GM20000 (cell line): ENCODE measurements at places on chromosomes 3 and 15.

DNA sequence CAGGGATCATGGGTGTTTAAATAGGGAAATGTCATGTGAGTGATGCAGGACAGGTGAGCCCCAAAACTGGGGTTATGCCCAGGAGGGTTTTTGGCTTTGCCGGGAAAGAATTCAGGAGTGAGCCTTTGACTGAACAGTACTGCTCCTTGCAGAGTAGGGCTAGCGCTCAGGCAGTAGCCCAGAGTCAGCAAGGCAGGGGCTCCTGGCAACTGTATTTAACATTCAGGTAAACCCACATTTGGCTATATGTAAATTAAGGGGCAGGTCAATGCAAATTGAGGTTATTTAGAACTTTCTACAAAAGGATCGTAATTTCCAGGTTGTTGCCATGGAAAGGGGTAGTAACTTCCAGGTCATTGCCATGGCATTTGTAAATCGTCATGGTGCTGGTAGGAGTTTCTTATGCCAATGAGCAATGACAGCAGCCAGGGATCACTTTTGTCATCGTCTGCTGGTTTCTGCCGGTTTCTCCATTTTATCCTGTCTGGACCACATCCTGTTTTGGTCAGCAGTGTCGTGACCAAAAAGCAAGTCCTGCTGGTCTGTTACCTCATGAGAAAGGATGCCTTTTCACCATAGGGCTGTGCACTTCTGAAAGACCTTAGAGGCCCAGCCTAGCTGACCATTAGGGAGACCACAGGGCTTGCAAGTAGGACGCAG is 24.3 kb downstream of the MTHFS start:
- DNase-seq, result no peak

DNA sequence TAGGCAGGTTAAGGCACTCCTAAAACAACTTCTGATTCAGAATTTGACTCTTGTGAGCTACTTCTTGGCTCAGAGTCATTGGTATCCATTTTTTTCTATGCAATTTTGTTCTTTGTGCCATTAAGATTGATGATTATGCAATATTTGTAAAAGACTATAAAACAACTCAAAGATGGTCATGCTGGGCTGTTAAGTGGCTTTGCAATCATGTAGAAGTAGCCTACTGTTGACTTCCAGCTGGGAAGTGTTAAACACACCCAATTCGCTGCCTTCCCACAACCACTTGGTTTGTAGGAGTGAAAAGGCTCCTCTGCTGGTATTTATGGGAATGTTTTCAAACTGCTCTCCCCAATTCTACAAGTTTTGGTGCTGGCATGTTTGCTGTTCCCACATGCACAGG is 74.7 kb upstream of the COL6A6 start:
- no peak for DNase-seq

GRCh38 chr3:184586851-184587250 is 25.3 kb downstream of the EPHB3 start:
- DNase-seq, result no peak

GRCh38 chr3:11157421-11157820 is 3.1 kb downstream of the HRH1 start:
- no peak for DNase-seq

GRCh38 chr3:146625186-146625775 is 20.1 kb upstream of the PLSCR5 start:
- DNase-seq, result no peak

GRCh38 chr3:50609763-50610085 is 1.9 kb downstream of the CISH start:
- no peak for DNase-seq

DNA sequence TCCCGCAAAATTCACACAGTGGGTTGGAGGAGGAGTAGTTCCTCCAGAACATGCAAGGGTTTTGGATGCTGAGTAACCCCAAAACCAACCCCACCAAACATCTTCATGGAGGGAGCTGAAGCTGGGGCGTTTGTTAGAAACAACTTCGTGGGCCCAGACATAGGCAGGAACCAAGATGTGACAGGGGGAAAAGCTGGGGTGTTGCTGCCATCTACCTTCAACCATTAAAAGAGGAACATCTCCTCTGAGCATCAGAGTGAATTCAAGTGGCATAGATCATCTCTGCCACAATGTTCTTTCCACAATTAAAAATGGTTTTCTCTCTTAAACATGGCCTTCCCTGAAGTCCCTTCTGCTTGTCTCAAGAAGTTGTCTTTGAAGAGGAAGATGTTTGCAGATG is 20.5 kb downstream of the SIDT1 start:
- DNase-seq, result peak; percentile 45

DNA sequence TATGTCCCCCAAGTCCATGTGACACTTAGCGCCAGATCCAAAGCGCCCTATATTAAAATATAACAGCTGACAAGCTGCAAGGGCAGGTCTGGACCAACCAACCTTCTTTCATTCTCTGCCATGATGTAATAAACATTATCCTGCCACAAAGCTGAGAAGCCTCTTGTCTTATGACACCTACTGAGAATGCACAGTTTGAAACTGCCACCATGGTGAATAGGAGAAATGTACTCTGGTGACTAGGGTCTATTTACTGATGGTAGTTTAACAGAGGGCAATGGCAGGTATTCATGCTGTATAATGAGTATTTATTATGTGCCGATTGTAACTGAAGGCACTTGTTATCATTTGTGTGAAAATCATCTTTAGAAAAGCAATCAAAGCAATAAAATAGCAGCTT is 634.0 kb downstream of the OTOL1 start:
- no peak for DNase-seq

DNA sequence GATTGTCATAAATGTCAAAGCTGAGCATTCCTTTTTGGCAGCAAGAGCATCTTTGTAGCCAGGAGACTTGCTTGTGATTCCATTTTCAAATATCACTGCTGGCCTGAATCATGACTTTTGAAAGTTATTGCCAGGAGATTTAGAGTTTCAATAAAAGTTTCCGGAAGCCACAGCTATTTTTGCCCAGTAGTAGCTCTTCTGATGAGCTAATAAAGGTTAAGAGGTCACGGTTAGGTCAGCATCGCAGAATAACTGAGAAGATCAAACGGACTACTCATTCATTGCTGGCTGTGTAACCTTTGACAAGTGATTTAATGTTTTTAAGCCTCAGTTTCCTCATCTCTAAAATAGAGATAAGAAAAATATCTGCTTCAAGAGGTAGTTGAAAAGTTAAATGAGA is 105.1 kb upstream of the ETV5 start:
- DNase-seq, result no peak

DNA sequence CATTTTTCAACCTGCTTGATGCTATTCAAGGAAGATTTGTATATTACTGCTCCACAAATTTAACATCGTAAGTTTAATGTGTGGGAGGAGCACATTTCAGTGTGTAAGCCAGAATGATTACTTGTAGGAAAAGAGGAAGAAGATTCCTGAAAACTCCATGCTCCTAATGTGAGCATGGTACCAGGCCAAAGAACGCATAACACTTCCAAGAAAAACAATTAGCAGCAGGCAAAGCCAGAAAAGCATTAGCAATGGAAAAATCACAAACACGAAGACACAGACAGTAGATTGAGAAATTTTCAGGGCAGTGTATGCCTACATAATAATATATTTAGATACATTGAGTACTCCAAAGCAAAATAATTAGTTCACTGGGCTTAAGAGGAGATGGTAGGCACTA is 96.6 kb upstream of the CBLB start:
- no peak for DNase-seq

GRCh38 chr3:99895131-99895696 is 77.6 kb downstream of the CMSS1 start:
- no peak for DNase-seq

GRCh38 chr3:67083277-67083676 is 85.2 kb downstream of the KBTBD8 start:
- DNase-seq, result no peak

DNA sequence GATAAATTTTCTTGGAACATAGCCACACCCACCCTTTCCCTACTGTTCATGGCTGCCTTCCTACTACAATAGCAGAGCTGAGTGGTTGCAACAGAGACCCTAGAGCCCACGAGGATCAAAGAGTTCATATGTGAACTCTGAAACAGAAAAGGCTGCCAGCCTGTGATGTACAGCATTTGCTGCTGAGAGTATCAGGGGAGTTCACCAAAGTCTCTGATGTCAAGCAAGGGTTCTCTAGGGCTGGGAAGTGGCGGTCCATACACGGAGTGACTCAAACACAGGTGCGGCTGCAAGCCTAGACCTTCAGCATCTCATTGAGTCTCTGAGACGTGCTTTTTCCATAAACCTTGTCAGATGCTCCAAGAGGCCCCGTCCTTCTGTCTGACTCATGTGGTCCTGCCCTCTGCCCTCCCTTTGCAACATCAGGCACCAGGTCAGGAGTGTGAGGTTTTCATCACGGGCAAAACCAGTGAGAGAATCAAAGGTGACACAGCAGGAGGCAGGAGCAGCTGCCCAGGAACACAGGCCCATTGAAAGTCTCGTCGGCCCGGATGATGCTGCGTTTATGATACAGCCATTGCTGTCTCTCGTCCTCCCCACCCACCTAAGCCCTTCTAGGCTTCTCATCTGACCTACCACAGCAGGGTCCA is 42.9 kb downstream of the PCSK6 start:
- no peak for DNase-seq

GRCh38 chr3:109257269-109257668 is 59.0 kb downstream of the DPPA2 start:
- no peak for DNase-seq

DNA sequence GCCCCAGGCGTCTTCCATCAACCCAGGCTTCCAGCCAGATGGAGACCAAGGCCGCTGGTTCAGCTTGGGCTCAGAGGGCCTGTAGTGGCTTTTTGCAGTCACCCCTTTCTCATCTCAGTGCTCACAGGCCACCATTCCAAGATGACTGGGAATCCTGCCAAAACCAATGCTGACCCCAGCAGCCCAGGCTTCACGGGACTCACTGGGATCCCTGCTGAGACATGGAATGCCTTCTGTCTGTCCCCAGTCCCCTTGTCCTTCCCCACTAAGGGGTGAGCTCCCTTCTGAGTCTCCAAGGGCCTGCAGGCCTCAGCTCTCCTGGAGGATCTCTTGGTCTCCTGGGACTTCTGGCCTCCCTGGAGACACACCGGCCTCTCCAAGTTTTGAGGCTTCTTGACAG is 77.4 kb upstream of the SEC13 start:
- no peak for DNase-seq

- DNase-seq, result no peak
Measured at GRCh38 chr3:15009167-15009566, 55.9 kb downstream of the MRPS25 start.

GRCh38 chr3:185207931-185208746 is 45.7 kb downstream of the EHHADH start:
- DNase-seq, result peak; percentile 60

DNA sequence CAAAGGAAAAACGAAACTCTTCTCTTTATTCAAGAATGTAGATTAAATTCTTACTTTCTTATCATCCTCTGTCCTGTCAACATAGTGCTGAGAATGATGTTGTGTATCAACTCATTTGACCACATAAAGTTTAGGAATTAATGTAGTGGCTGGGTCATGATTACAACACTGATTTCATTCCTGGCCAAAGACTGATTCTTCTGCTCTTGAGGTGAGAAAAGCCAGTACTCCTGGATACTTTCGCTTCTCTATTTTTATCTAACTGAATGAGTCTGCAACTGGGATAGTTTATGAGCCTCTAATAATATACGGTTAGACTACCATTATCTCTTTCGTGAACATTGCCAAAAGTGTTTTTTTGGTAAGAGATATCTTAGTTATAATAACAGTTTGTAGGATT is 173.0 kb downstream of the LPP start:
- no peak for DNase-seq

GRCh38 chr15:45205192-45205591 is 17.4 kb upstream of the SHF start:
- peak; percentile 72 for DNase-seq

GRCh38 chr15:73716417-73716816 is 32.2 kb downstream of the CD276 start:
- DNase-seq, result no peak

DNA sequence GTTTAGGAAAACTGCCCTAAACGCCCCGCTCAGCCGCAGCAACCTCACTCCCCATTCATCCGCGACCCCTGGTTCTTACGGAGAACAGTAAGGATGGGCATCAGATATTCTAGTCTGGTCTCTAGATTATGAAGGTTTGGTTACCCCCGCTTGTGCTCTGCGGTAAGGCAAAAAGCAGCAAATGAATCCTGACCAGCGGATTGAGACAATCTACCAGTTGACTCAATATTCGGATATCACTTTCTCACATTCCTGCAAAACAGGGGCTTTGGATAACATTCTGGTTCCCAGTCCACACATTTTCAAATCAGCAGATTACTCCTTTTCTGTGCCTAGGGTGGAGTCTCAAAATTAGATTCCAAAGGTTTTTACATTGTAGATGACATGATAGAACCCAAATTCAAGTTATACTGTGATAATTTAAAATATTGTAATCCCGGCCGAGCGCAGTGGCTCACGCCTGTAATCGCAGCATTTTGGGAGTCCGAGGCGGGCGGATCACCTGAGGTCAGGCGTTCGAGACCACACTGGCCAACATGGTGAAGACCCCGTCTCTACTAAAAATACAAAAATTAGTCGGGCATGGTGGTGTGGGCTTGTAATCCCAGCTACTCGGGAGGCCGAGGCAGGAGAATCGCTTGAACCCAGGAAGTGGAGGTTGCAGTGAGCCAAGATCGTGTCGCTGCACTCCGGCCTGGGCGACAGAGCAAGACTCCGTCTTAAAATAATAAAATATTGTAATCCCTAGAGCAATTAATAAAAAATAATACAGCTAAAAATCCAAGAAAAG is 1.1 kb upstream of the CYFIP1 start:
- no peak for DNase-seq

GRCh38 chr3:43766672-43767465 is 76.1 kb downstream of the ABHD5 start:
- no peak for DNase-seq

DNA sequence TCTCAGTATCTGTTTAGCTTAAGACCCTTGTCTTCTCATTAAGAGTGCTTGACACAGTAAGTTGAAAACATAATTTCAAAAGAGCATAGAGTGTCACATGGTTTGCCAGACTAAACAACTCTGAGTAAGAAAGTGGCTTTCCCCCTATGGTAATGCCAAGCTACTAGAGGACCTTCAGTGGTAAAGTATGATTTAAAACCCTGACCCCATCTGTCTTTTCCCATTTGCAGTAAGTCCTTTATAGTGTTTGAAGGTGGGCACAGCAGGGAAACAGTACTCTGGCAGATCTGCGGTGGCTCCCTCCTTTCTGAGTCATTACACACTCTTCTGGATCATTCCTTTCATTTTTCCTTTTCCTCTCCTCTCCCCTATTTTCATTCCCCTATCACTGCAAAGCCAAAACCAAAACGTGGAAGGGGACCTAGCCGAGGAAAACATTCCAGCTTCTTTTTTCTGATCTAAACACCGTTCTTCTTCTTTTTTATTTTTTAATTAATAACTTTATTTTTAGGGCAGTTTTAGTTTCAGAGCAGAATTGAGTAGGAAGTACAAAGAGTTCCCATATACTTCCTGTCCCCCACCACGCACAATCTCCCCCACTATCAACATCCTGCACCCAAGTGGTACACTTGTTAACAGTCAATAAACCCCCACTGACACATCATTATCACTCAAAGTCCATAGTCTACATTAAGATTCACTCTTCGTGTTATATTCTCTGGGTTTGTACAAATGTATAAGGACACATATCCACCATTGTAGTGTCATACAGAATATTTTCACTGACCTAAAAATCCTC is 74.7 kb downstream of the PPARG start:
- DNase-seq, result no peak

GRCh38 chr15:37101980-37102304 is 1.6 kb upstream of the MEIS2 start:
- DNase-seq, result no peak
